Cortex of kidney (tissue), 1 donor: ENCODE measurements at places on chromosomes 5 and 9.

GRCh38 chr9:70701163-70701562 is 286.7 kb upstream of the KLF9 start:
- no peak for DNase-seq

DNA sequence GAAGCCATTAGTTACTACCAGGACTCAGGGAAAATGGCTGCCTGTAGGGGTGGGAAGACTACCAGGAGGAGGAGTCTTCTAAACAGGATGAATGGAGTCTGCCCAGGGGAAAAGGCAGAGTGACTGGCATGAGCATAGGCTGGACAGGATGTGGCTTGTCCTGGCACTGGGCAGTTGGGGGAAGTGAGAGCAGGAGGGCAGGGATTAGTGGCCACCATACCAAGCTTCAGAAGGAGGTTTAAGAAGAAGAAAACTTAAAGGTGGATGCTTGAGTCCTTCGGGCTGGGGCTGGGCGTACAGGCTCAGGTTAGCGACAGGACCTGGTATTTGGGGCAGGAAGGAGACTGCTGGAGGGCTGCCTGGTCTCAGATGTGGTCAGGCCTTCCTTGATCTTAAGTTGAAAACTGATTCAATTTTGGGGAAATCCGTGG is 5.0 kb upstream of the NSD1 start:
- DNase-seq: no peak

GRCh38 chr5:5270958-5271785 is 131.0 kb downstream of the ADAMTS16 start:
- no peak for DNase-seq

- no peak for DNase-seq
These were observed 75.1 kb downstream of the MAT2B start for GRCh38 chr5:163580516-163580915.

DNA sequence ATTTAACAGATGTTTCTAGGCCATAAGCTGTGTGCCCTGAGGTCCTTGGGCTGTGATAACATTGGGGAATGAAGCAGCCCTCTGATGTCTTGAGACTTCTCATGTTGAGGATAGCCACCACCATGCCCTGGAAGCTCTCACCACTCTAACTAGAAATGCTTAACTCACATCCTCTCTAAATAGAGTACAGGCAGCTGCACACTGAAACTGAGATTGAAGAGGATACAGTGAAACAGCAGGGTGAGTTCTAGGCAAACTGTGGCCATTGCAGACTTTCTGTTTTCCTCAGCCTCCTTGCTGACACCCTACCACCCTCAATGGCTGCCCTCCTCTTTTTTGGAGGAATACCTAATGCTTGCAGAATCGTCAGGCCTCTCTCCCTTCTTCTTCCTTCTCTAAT is 22.4 kb downstream of the UTP15 start:
- DNase-seq: no peak

- DNase-seq: no peak
These were observed 32.6 kb downstream of the NKX2-5 start for GRCh38 chr5:173202266-173202875.

GRCh38 chr5:97923997-97924396 is 741.0 kb upstream of the RIOK2 start:
- no peak for DNase-seq

DNA sequence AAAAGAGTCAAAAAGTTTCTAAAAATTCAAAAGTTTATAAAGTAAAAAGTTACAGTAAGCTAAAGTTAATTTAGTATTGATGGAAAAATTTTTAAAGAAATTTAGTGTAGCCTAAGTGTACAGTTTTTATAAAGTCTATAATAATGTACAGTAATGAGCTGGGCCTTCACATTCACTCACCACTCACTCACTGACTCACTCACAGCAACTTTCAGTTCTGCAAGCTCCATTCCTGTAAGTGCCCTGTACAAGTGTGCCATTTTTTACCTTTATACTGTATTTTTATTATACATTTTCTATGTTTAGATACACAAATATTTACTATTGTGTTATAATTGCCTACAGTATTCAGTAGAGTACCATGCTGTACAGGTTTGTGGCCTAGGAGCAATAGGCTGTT is 239.5 kb upstream of the MAP3K1 start:
- DNase-seq: no peak

- DNase-seq: no peak
These were observed 12.8 kb downstream of the COL23A1 start for GRCh38 chr5:178577376-178577839.

GRCh38 chr5:135344349-135344748 is 54.7 kb downstream of the MACROH2A1 start:
- DNase-seq: no peak

GRCh38 chr5:176492431-176492830 is 44.2 kb downstream of the FAF2 start:
- DNase-seq: no peak

DNA sequence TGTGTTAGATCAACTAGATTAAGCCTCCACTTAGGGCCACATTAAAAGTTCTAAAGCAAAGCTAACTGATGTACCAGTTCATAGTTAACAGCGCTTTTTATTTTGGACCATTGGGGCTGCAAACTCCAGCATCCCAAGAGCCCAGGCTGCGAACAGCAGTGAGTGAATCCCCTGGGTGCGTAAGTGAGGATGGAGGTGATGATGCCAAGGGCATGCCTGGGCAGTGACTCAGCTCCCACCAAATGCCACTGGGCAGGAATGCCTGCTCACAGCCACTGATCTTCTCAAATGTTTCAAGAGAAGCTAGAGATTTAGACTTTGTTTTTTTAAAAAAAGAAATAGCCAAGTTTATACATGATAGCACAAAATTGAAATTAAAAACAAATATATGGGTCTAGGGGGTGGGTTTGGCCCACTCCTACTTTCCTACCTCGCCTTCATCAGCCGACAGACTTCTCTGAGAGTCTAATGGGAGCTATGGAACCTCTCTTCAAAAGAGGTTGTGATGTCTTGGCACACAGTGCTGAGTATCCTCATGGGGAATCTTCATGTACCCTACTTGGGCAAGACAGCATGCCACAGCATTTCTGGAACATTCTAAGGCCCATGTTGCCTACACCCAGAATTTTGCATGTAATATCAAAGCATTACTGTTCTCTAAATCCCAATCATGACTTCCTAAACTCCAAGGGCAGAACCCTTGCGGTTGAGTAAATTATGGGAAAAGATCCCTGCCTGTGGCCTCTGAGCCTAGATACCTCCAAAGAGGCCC is 398.1 kb downstream of the EBF1 start:
- no peak for DNase-seq

DNA sequence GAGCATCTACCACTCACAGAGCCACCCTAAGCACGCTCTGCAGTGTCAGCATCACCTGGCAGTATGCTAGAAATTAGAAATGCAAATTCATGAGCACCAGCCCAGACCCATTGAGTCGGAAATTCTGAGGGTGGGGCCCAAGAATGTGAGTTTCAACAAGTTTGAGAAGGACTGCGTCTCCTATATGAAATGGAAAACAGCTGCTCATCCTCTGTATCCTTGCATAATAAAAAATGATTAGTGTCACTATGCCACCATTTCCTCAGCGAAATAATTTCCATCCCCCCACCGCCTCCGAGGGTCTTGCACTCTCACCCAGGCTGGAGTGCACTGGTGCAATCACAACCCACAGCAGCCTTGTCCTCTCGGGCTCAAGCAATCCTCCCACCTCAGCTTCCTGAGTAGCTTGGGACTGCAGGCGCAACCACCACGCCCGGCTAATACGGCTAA is 1.3 kb upstream of the IQGAP2 start:
- no peak for DNase-seq

DNA sequence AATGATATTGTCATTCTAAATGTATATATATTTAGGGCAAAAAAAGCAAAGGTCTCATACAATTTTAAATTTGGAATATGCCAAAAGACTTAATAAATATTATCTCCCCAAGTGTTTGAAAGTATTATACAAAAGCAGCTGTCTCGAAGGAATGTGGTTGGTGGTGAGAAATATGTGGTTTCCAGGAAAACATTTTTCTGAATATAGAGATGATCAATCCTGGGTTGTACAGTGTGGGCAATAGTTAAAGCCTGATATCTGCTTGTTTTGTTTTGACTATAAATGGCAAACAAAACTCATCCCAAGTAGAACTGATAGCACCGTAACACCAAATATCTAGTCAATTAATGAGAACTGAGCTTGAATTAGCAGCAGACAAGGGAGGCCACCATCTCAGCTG is 391.8 kb upstream of the CD180 start:
- DNase-seq: no peak

GRCh38 chr9:132031467-132032237 is 48.0 kb downstream of the MED27 start:
- no peak for DNase-seq

- DNase-seq: no peak
These were observed 35.3 kb upstream of the PLPP1 start for GRCh38 chr5:55570026-55570425.

- DNase-seq: no peak
These were observed 274.2 kb downstream of the BRINP1 start for GRCh38 chr9:119095072-119095471.

- DNase-seq: no peak
These were observed 155.7 kb upstream of the ADAMTS16 start for GRCh38 chr5:4984461-4984860.
